Activated CD8-positive, alpha-beta memory T cell treated with anti-CD3 and anti-CD28 coated beads for 48 hours (primary cell): ENCODE measurements at places on chromosomes 6 and 20.

- DNase-seq = no peak
Observed at GRCh38 chr6:157990321-157991066, 8.8 kb downstream of the SYNJ2 start.

GRCh38 chr6:3751077-3751729 lies at the start of gene PXDC1:
TSS of gene PXDC1 (minus strand) at chr6:3751713. CDS start at chr6:3751531, 182 bp downstream.
- no peak for DNase-seq

DNA sequence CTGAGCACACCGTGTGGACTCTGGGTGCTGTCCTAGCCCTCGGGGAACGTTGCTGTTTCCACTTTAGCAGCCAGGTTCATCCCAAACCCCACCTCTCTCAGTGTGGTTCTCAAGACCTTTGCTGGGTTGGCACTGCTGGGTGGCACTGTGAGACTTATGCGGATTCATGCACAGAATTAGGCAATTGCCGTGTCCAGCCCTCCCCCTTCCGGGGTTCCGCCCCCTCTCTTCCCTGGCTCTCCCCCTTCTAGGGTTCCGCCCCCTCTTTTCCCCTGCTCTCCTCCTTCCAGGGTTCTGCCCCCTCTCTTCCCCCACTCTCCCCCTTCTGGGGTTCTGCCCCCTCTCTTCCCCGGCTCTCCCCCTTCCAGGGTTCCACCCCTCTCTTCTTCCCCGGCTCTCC lies 39.8 kb upstream of the SLCO4A1 start:
- no peak for DNase-seq

DNA sequence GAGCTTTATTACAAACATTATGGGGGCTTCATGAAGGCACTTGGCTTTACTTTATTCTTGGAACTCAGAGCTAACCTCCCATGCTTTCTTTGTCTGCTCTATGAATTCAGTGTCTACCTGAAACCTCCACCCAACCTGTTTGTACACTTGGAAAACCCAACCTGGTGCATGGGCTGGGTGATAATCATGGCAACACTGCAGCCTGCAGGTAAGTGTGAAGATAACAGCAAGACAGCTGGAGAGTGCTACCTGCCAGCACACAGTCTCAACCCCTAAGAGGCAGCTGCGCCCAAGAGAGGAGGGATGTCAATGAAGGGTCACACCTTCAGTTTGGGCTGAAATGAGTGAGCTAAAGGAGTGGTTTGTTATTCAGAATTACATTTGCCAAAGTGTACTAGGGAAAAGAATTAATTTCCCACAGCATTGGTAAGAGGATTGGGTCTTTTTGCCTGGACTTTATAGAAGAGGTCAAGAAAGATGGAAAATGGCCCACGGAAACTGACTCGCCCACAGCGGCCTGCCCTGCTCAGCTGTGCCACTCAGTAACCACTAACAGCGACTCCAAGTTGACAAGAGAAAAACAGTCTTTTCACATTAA lies 24.4 kb downstream of the FOXQ1 start:
- DNase-seq = no peak

DNA sequence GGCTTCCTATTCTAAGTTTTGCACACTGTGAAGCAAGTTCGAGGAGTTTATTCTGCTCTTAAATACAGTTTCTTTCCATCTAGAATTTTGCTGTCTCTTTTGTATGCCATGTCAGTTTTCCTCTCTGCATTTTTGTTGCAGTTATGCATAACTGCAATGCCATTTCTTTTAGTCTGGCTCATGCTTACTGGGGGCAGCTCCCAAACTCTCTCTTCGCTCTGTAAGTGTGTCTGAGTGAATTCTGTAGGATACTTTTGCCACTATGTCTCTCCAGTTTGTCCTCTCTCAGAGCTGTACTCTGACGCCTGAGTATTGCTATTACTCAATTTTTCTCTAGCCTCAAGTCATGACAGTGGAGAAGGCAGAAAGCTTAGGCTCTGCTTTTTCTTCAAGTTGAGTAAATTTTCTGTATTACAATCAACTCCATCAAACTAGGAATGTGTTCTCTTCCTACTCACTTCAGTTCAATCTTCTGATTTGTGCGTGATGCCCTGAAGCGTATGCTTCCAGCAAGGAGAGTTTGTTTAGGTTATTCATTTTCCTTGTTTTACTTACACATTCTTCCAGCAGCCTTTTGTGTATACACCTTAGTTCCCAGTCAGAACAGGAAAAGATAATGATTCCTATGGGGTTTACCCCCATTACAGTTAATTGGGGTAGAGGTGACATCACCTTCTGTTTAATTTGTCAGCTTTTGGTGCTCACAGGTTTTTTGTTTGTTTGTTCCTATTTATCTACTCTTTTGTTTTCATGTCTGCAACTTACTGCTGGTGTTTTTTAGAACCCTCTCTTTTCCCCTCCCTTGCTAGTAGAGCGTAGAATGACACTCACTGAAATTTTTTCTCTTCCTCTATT lies 430.9 kb downstream of the BCKDHB start:
- DNase-seq = no peak

DNA sequence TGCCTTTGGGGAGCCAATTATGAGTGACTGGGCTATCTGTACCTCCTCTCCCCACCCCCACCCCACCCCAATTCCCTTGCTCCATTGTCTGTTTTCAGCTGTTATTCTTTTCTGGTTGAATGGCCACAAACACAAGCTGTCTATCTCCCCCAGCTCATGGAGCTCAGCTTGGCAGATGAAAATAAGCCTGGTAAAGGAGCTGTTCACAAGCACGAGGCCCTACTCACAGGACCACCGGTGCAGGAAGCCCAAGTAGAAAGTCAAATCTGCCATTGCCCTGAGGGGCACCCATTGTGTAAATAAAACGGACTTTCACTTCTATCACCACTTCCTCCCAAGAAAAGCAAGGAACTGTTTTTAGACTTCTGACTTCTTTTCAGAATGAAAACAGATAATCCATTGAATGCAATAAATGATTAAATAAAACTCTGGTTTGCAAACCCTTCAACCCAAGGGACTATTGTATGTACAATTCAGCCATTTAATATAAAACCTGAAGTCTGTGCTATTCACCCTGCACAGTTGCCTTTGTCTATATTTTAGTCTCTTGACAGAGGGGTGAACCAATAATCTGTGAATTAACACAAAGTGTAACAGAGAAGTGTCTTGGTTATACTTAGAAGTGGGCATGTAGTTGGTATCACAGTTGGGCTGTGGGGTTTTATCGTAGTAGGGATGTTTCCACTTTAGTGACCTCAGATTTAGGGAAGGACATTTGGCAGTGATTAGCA lies 27.7 kb downstream of the RIPOR2 start:
- DNase-seq = no peak

GRCh38 chr20:38222231-38222922 lies 38.2 kb downstream of the KIAA1755 start:
- no peak for DNase-seq

DNA sequence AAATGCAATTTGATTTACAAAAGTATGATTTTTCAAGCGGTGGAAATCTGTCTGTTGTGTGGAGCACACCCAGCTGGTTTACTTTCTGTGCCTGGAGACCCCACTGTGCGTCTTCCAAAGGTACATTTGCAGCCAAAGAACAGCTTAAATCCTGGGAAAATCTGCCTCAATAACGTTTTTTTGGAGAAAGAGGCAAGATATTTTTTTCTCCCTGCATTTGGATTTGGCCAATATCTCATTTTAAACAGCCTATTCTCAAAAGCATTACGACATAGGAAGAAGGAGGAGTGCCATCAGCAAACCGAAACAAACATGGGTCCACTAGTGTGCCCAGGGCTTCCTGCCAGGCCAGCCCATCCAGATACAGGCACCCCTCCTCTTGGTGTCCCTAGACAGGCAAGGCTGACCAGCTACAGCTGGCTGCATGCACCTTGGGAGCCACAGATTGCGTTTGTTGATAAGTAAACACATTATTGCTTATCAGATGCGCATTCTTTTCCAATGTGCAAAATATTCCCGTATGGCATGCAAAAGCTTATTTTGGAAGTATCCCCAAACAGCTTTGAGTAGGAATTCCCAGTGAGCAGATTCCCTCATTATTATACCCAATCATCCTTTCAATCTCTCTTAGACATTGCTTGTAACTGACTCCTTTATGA lies 184.5 kb upstream of the MARCKS start:
- DNase-seq = no peak

GRCh38 chr6:160299559-160299958 lies 40.9 kb upstream of the SLC22A2 start:
- no peak for DNase-seq

DNA sequence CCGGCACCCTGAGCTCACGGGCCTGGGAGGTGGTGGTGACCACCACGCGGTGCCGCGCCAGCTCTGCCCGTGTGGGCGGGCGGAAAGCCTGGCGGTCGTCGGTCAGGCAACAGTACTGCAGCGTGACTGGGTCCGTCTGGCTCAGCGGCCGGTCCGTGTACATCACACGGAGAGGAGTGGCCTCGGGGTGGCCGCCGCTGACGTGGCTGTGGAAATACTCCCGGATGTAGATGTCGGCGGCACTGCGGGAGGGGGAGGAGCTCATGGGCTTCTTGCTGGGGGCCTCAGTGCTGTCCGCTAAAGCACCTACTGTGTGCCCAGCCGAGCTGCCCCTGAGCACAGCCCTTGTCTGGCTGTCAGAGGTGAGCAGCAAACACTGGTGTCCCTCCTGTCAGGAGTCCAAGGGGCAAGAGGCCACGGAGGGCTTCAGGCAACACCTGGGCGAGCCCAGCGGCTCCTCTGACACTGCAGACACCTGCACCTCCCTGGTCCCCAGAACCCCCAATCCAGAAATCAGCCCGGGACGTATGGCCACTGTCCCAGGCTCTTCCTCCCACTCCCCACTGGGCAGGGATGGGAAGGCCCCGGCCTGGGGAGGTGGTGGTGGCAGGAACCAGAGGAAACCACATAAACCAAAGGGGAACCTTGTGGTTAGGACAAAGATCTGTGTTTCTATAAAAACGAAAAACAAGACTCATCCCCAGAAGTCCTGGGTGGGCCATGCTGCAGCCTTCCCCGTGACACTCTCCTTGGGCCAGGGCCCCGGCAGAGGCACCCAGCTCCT lies 6.5 kb downstream of the HELZ2 start:
- DNase-seq = peak; percentile 44

GRCh38 chr6:170100046-170100445 lies 190.8 kb downstream of the DLL1 start:
- DNase-seq = no peak

- DNase-seq = no peak
Observed at GRCh38 chr6:42314571-42315258, 97.1 kb upstream of the MRPS10 start.

DNA sequence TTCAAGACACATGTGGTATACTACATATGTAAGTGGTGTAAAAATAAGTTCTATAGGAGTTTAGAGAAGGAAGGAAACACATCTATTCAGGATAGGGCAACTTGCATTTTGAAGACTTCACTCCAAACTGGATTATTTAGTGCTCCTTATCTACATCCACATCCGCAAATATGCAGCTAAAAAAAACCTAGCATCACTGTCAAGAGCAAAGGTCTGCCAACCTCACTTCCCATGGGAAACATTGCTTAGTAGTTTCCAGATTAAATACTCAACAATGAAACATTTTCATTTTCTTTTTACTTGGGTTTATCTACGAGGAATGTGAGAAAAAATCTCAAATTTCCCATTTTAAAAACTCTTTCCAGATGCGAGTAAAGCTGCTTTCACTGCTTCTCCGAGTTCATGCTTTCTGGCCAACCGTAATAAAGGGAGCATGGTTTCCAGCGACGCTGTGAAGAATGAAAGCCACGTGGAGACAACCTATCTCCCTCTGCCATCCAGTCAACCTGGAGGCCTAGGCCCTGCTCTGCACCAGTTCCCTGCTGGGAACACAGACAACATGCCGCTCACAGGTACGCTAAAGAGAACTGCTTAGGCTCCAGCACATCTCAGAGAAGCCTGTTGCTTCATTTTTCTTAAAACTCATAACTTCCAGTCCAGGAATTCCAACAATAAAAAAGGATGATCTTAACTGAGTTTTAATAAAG lies 48.2 kb downstream of the RFX6 start:
- no peak for DNase-seq

GRCh38 chr6:97053643-97054411 lies 129.3 kb downstream of the KLHL32 start:
- no peak for DNase-seq

DNA sequence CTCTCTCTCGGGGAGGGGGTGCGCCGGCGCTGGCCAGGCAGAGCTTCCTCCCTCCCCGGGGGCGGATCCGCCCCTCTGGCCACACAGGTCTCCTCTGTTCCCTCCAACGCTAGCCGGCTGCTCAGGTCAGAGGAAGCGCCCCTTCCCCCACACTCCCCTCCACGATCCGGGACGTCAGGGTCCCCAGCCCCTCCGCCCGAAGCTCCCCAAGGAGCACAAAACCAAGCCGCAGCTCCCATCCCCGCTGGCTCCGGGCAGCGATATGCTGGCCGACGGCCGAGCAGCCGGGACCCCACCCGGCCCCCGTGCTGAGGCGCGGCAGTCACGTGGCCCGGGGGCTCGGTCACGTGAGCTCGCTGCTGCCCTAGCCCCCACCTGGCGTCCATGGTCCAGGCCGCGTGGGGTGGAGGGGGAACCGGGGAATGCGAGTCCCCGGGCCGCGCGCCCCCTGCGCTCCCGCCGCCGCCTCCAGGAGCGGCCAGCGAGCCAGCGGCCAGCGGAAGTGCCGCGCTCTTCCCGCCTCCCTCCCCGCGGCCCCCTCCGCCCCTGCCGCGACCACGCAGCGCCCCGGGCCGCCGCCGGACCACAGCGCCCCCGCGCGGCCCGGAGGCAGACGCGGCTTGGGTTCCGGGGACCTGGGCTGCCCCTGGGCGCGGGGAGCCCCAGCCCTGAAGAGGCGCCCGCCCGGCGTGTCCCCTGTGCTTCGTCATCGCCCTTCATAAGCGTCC lies at the start of gene SLC35B2:
SLC35B2 (minus strand) TSS at position 504 of the 728 bp plus-strand sequence; CDS start at position 386, 118 bp downstream.
- no peak for DNase-seq

DNA sequence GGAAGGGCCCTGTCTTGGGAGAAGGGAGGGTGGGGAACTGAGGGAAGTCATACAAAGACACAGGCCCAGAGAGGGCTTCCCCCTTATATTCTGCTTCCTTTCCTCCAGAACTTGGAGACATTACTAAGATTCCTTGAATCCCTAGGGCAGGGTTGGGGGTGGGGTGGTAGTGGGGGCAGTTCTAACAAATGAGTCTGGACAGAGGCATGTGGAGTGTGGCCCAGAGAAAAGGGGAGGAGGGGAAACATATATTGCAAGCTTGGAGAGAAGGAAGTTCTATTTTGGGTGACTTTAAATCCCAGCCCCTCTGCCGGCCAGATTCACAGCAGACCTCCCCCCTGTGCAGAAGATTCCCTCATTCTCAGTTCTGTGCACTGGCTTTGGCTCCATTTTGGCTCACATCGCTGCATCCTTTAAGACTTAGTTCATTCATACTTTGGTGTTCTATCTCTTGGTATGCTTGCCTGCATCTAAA lies 43.7 kb downstream of the DAAM2 start:
- DNase-seq = no peak

DNA sequence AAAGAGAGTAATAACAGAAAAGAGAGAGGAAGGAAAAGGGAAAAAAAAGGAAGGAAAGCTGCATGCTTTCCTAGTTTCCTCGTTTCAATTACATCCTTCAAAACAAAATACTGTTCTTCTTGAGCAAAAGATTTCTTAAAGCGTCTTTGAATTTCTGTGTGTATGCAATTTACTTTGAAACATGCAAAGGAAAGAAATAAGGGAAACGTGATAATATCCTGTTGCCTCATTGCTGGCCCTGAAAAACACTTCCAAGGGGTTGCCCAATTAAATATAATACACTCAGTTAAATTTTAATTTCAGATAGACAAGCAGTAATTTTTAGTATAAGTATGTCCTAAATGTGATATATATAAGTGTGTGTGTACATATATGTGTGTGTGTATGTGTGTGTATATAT lies 51.2 kb upstream of the TPD52L1 start:
- no peak for DNase-seq
